ENCODE measurements at places on chromosomes 2 and 18. TPM values are rescaled to one million over a fixed set of nuclear protein-coding genes. Genes with fewer than 3 reads are reported as not detected.
A peak's percentile ranks its signal among the peaks of the same experiment; 100 is the strongest.

The ZNF396 gene
- 2.8 TPM for polyA plus RNA-seq

- DNase-seq: no peak
These were observed 129.3 kb upstream of the UNC80 start for GRCh38 chr2:209642146-209642820.

The LONRF2 gene
- polyA plus RNA-seq: 4.6 TPM

GRCh38 chr2:221529177-221529942 lies 42.7 kb downstream of the EPHA4 start:
- DNase-seq: no peak

The IL36RN gene
- not detected for polyA plus RNA-seq

- no peak for DNase-seq
These were observed 87.0 kb upstream of the PROKR1 start for GRCh38 chr2:68556381-68556780.

DNA sequence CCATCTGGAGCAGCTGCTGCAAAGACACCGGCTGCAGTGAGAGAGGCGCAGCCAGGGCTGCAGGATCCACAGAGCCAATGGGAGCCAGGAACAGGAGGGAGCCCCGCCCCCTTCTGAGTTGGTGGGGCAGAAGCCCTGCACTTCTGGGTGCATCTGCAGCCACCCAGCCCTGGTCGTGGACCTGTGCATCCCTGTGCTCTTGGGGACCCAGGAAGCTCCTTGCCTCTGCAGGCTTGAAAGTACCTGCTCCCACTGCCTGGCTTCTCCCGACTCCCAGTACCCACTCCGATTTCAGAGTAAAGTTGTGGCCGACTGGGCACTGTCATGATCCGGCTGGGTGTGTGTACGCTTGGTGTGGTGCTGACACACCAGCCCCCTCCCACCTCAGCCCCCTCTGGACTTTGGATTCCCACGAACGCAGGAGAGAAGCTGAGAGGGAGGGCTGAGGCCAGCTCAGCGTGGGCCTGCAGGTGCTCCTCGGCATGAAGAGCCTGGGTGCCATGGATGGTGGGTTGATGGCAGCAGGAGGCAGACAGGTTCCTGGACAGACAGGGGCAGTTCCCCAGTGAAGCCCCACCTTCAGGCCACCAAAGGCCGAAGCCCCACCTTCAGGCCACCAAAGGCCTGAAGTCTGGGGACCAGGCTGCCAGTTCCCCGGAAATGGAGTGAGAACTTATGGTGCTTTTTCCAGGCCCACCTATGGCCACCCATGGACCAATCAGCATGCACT lies 34.9 kb downstream of the LRRTM4 start:
- no peak for DNase-seq

DNA sequence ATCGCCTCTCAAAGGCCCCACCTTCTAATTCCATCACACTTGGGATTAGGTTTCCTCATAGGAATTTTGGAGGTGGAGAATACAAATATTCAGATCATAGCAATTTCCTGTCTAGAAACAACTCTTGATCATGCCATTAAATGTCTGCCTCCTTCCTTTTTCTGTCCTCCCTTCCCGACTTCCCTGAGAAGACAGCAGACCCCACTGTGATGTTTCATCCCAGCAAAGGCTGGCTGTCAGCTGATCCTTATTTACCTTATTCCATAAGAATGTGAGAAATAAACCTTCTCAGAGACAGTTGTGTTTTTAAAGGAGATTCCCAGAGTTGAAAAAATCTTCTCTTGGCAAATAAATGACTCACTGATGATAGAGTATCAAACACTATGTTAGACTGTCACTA lies 133.9 kb downstream of the TDRD15 start:
- DNase-seq: no peak

DNA sequence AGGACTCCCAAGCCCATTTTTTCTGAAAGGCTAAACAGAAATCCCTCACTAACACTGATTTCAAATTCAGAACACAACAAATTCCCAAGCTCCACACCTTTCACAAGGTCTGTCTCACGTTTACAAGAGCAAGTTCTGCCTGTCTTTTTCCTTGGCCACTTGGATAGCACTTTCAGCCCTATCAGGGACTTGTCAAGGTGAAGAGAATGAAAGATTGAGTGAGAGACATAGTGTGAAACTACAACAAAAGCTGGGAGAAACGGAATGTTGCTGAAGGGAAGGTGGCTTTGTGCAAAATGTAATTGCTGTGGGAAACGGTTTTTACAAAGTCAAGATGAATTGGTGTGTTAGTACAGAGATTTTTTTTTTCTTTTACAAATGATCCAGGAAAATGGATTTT lies 89.4 kb upstream of the GATA6 start:
- no peak for DNase-seq

DNA sequence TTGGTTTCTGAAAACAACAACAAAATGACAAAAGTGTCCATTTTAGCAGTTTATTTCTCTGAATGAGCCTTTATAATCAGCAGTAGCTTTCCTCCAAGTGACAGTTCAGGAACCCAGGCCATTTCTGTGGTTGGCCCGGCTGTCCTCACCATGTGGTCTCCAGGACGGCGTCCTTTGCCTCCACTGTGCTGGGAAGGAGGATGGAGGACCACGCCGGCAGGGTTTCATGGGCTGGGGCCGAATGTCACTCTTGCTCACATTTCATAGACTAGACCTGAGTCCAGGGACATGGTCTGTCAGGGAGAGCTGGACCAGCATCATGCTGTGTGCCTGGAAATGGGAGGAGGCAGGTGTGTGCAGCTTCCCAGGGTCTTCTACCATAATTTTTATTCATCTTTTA lies 50.9 kb downstream of the ARHGEF4 start:
- no peak for DNase-seq

The SPATS2L gene
- polyA plus RNA-seq: 98.5 TPM

The GALR1 gene
- polyA plus RNA-seq: 0.05 TPM

- no peak for DNase-seq
These were observed 793.4 kb upstream of the CELF4 start for GRCh38 chr18:38358805-38359657.

DNA sequence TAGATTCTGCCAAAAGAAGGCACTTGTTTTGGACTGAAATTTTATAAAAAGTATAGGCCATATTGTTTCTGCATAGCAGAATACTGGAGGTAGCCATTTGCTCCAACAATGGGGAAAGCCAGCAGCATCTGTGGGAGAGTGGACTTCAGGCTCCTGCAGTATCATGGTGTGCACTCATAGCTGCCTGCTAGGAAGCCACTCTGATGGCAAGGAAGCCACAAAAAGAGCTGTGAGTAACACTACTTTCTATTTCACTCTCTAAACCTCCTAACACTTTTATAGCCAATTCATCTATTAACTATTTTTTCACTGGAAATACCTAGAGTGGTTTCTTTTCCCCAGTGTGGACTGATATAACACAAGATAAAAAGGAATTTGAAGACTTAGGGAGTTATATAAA lies 144.4 kb upstream of the KCNJ3 start:
- no peak for DNase-seq

The DTNB gene
- 29.5 TPM for polyA plus RNA-seq

GRCh38 chr2:33085646-33086045 lies 138.9 kb downstream of the LTBP1 start:
- no peak for DNase-seq

GRCh38 chr2:148813603-148814065 lies 61.4 kb upstream of the KIF5C start:
- no peak for DNase-seq

GRCh38 chr2:99970292-99970868 lies 172.0 kb downstream of the AFF3 start:
- DNase-seq: no peak

DNA sequence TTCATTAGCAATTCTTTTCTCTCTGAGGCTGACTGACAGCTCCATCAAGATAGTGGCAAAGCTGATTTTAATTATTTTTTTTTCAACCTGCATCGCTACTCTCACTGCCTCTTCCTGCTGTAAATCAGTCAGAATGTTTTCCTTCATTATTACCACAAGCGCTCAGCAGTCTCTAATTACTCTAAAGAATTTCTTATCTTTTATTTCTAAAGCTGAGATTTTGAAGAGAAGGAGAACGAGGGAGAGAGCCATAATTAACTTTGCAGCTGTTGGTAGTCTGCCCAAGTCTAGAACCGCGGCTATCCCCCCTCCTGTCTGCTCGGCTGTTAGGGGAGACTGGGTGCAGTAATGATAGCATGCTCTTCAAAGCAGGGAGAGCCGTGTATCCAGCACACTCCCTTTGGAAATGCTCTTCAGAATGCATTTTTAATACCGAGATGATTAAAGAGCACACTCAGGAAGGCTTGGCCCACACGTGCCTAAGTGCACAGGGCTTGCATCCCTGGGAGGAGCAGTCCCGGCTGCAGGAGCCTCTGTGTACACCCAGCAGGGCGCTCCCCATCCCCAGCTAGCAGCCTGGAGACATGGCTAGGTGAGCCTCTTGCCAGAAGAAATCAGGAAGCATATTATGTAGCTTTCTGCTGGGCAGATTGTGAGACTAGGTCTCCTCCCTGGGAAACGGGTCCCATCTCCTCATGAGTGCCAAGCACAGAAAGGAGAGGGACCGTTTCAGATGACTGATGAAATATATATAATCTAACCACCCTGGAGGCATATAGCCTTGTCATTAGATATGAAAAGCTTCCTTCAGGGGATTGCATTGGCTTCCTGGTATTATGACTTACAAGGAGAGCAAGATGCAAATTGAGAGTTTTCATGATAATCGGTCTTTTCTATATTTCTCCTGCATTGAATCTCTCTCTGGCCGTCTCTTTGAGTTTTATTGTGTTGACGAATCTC lies 555.2 kb downstream of the CMPK2 start:
- DNase-seq: no peak

DNA sequence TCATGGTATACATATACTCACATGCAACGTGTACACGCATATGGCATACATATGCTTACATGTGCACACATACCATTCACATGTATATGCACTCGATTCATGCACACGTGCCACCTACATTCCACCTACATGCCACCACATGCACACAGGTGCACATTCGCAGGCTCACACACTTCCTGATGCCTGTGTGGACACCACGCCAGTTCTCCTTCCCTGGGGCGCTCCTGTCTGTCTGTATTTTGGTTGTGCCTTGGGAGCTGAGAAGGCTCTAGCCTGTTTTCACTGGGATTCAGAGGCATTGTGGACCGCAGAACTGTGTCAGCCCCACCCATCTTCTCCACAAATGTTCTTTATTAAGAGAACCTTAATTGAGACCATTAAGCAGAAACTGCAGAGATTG lies 96.6 kb upstream of the CTDP1 start:
- no peak for DNase-seq

DNA sequence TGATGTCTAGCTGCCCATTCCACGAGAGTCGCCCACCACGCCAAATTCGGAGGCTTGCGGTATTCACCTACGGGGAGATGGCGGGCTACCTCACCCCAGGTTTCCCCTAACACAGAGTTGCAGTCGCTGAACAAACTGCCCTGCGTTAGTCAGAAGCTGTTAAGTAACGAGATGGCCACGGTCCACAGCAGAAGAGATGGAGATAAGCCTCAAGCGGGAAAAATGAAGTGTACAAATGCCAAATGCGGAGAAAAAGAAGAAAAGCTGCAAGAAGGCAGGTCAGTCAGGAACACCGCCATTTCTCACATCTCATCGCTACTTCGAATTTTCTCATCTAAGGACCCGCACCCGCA lies 425 bp downstream of the ASB3 start:
- no peak for DNase-seq

The TACR1 gene
- 2.2 TPM for polyA plus RNA-seq

DNA sequence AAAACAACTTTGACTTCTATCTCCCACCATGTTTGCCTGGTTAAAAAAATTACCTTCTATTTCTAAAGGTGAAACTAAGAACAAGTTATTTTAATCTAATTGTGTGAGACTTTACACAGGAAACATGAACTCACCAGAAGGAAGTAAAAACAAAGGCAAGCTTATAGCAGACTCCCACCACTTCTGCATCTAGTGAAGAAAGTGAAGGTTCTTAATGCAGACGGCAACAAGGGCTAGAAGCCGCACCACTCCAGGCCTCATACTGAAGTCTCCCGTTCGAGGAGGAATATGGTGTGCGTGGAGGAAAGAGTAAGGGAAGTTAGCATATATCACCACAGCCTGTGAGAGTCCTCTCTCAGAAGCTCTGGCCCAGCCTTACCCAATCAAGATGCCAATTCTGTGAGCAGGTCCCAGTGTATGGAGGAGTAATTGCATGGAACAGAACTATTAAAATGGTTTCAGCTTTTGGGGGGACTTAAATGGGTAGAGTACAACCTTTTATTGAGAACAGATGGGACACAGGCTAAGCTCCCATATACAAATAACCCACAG lies 958.7 kb downstream of the BCL11A start:
- DNase-seq: no peak

DNA sequence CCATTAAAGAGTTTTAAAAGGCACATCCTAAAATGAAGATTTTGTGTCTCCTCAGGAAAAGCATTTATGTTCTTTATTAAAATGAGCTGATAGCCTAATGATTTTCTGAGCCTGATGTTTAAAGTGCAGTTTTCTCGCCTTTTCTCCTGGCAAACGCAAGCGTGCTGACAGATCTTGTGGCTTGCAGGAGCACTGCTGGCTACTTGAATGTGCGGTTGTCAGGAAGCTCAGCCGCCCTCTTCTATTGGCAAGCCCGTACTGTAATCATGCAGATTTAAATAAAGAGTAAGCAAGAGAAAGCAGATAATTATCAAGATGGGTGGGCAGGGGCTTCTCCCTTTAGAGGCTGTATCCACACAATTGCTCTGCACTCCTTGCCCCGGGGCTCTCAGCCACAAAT lies 139.5 kb upstream of the SPHKAP start:
- DNase-seq: no peak

The SLC9A2 gene
- polyA plus RNA-seq: 0.04 TPM

The RNF152 gene
- polyA plus RNA-seq: 13.5 TPM

DNA sequence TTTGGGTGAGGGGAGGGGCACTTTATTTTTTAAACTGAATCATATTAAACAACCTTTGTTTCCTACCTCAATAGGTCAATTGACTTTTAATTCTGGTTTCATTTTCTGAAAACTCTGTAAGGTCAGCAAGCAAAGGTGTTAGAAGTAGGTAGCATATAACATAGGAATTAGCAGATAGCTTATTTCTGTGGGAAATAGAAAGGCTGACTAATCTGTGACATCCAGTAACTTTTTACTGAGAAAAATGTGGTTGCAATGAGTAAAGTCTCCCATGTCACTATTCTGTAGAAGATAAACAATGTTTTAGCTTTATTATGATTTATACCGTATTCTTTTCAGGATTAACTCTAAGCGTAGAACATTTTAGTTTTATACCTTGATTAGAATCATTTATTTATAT lies 240.4 kb downstream of the PLCL1 start:
- DNase-seq: no peak

The MLPH gene
- polyA plus RNA-seq: 1.7 TPM

DNA sequence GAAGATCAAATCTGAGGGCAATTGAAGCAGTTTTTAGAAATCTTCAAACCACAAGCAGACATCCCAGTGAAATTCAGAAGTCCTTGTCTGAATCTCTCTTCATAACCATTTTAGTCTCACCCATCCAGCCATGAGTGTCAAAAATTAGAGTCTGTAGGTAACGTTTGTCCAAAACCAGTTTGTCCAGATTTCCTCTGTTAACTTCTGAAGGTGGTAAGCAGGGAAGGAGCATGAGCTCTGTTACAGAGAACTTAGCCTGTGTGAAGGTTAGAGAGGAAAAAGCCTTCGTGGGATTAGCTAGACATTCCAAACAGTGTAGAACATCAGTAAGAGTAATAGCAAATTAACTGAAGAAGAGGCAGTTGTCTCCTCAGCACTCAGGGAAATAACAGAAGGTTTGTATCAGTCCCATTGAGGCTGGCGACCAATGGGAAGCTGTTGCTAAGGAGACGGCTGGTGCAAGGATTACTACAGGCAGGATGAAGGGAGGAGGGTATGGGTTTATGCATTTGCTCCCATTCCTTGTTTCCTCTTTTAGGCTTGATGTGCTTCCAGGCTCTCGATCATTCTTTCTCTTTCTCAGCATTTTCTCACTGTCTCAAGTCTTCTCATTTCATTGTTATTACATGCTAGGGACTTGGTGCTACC lies 8.7 kb upstream of the GPR155 start:
- peak; percentile 12 for DNase-seq

The OSBPL6 gene
- polyA plus RNA-seq: 6.7 TPM

All from right lung (tissue), 10 donors.